CMK (cell line): ENCODE measurements at places on chromosomes 2 and 18.

DNA sequence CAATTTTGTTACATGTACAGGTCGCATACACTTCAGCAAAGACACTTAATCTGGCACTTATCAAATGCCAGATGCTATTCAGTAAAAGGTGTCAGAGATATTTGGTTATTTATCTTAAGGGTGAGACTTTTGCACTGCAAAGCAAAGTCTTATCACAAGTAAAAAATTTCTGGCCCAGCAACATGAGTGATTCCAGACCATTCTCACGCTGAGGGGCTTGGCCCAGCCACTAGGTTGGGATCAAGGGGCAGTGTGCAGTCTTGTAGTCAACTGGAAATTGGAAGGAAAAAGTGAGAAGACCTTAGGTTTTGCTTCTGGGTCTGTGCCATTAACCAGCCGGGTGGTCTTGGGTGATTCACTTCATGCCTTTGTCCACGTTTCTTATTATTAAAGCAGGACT is 181.6 kb downstream of the RNF144A start:
- DNase-seq, result no peak

DNA sequence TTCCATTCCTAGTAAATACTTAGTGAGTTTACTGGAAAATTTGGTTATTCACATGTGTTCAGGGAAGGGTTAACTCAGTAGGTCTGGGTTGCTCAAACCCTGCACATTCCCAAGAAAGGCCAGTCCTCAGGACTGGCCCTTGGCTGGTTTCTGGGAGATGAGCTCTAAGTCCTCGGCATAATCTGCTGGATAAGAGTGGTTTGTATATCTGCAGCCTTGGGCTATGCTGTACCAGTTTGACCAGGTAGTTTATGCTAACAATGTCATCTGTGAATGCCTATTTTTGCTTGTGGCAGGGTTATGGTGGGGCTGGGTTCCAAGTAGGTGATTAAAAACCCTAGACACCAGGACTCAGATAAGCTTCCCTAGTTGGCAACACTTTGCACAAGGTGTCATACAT is 7.4 kb upstream of the PTH2R start:
- no peak for DNase-seq

GRCh38 chr2:30688956-30689401 is 118.3 kb downstream of the CAPN13 start:
- DNase-seq, result no peak

DNA sequence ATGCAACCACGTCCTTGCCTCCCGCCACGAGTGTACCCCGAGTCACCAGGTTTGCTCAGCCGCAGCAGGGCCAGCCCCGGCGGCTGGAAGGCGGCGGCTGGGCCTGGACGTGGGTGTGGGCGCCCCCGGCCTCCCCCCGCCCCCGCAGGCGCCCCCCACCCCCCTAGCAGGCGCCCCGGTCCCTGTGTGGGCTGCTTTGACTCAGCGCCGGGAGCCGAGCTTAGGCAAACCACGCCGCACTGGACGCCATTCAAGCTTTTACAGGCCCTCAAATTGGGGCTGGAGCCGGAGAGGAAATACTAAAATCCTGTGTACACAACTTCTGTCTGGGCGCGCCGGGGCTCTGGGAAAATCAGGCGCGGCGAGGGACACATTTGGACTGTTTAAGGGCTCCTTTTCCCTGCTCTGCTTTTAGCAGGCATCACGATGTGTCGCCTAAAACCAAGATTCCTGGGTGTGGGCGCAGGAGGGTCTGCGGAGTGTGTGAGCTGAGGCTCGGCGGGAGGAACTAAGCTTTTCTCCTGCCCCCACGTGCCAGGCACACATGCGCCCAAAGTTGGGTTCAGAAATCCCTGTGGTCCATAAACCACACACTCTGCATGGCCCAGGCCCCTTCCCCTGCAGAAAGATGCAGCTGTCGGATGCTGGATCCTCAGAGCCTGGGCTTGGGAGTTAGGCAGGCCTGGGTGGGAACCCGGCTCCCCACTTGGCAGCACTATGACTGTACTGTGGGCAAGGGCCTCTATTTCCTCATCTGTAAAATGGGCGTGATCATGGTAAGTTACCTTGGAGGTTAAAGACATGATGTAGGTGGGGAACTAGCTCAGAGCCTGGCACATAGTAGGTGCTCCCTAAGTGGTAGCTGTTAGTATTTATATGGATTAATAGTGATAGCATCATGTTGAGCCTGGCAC is 57.6 kb downstream of the ATOH8 start:
- DNase-seq, result no peak

- DNase-seq, result no peak
These were observed 452.8 kb upstream of the VWC2L start for GRCh38 chr2:213958086-213958485.

GRCh38 chr2:73855526-73855925 is 26.8 kb downstream of the STAMBP start:
- no peak for DNase-seq

DNA sequence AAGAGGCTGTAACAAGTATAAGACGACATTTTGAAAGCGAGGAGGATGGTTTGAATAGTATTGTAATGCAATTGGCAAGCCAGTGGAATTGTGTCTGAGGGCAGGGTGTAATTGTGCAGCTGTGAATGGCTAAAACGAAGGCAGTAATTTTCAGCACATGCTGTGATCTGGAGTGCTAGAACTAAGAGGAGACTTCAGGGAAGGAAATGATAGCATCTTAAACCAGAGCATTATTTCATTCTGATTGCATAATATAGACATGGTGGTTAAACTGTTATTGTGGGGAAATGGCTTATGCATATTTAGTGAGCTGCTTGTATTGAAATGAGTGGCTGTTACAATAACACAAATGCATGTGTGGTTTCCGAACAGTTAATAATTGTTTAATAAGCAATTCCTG is 36.3 kb downstream of the THSD7B start:
- no peak for DNase-seq

DNA sequence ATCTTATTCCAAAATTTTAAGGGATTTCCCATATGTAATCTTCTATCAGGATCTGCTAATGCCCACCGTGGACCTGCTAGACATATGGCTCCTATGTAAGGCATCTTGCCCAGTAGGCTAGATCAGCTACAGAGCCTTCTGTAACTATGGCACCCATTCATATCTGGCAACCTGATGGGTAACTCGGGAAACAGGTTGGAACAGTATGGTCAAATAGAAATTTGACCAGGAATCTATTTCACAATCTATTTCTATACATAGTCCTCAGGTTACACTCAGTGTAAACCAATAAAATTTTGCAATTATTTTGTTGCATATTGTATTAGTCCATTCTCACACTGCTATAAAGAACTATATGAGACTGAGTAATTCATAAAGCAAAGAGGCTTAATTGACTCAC is 93.3 kb downstream of the ST6GAL2 start:
- DNase-seq, result no peak

DNA sequence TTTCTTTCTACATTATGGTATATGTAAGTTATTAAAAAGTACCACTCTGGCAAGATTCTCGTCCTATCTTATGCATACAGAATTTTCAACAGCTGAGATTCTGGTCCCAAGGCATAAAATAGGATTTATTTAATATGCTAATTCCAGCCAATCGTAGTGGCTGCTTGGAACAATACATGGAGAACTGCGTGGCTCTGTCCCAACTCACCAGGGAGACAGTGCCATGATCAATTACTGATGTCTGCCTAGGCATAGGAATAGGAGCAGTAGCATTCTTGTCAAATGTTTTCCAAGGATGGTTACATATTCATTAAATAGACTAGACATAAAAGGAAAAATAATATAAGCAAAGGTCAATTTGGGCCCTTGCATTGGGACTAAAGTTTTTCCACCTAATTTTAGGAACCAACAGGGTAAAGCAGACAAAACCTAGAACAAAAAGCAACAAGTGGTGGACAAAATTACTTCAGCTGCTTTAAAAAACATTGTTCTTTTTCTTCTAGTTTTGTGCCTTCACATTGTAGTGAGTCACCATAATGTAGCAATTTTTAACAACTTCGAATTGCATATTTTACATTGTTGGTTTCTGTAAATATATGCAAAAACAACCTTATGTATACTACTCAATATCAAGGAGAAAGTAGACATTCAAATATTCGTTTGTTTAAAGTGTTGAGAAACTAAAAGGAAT is 232.8 kb upstream of the ATP5MC3 start:
- no peak for DNase-seq

DNA sequence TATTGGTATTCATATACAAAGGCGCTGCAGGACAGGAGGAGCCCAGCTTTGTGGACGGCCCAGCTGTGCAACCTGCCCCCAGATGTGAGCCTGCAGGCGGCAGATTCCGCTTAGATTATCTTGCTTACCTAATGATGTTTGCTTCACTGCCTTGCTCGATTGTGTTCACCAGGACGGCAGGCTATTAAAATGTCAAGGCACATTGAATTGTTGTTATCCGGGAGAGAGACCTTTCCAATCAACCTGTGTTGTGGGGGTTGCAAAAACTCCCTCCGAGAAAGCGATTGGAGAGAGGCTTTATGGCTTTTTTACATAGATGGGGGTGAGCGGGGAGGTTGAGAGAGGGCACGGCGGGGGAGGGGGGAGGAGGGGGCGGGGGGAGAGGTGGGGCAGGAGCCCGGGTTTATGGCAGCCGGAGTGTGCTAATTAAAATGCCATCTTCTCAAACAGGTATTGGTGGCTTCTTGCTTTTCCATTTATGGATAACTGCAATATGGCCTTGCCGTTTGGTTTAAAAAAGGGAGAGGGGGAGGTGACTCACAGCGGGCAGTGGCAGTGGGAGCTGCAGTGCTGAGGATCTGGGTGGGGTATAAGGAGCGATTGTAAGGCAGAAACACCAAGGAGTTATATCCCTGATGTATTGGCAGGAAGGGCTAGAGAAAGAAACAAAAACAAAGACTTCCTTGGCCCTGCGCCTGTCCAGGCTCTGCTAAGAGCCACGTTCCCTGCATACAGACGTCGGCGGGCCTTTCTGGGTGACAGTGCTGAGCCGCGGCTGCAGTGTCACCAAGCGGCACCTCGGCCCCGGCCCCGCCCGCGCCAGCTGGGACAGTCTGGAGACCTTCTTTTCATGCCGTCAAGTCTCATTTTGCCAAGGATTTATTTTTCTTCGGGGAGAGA is 97.2 kb downstream of the INSIG2 start:
- DNase-seq, result peak; percentile 7

- no peak for DNase-seq
These were observed 507.5 kb downstream of the EIPR1 start for GRCh38 chr2:2870106-2870505.

GRCh38 chr2:123500988-123501387 is 524.1 kb upstream of the CNTNAP5 start:
- DNase-seq, result no peak

DNA sequence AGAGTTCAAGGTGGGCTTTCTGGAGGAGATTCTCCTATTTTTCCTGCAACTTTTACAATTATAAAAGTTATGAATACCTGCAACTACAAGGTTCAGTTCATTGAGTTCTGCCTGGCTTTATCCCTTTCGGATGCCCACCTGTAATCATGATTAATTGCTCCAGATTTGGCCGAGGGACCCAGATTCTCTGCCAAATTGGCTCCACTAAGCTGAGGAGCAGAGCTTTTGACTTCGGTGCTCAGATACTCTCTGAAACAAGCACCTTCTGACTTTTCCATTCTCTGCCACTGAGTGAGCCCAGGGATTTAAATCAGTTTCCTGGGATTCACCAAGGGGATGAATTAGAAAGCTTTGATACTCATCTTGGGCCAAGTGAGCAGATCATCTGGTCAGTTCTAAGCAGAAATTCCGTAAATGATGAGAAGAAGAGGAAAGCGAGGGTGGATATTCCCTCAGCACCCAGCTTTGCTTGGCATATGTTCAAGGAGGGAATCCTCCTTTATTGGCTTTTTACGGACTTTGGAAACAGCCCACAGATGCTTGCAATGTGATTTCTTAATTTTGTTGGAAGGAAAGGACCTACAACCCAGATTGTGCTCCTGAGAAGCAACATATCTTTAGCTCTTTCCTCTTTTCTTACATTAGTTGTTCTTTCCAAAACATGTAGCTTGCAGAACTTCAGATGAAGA is 179.2 kb downstream of the SETBP1 start:
- no peak for DNase-seq

- DNase-seq, result no peak
These were observed 105.9 kb upstream of the ST6GAL2 start for GRCh38 chr2:106991866-106992265.

- no peak for DNase-seq
These were observed 87.8 kb downstream of the EPB41L5 start for GRCh38 chr2:120100627-120101026.

DNA sequence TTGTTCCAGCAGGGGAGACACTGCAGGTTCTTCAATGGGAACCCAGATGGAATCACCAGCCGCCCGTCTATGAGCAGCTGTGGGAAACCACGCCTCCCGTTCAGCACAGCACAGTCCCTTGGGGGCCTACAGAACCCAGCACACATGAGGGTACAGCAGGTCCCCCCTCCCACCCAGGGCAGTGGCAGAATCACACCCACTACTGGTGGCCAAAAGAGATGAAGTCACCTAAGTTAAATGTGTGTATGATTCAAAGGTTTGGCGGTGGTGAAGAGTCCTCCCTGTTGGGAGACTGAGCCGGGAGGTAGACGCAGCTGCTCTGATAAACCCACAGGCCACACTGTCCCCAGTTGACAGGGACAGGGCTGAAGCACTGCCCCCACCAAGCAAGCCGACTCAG is 44.3 kb downstream of the L3MBTL4 start:
- DNase-seq, result no peak

- no peak for DNase-seq
These were observed 3.2 kb upstream of the VAPA start for GRCh38 chr18:9910661-9911060.

GRCh38 chr2:98299211-98299905 is 46.9 kb upstream of the CNGA3 start:
- no peak for DNase-seq

GRCh38 chr2:43010438-43011157 is 215.8 kb downstream of the ZFP36L2 start:
- no peak for DNase-seq

DNA sequence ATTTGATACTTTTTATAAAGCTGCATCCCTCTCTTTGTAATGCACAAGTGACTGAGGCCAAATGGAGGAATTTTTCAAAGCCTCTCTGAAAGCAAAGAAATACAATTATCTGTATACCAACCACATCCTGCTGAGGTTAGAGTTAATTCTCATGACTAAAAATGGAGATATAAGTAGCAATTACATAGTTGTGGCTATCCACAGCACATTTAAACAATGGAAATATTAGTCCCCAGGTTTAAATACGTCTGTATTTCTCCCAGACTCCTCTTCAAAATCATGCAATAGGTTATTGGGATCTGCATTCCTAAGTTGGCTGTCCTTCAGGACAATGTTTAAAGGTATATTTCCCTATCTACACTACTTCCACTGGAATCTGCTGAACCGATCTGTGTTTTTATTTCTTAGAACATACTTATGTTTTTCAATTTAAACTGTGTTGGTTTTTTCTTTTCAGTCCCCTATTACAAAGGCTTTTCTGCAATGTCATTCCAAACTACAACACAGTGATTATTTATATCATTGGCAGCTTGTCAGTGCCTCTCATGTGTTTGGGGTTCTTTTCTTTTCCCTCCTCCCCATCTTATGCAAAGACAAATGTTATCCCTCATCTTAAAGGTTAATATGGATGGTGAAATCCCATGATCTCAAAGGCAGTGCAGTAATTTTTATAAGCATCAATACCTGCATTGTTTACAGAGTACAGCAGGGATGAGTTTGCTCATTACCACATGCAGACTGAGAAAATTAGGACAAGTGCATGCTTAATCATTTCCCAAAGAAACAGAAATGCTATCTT is 134.8 kb upstream of the FSHR start:
- no peak for DNase-seq

GRCh38 chr18:75823471-75823870 is 396.0 kb upstream of the SMIM21 start:
- DNase-seq, result no peak
